ENCODE measurements at places on chromosomes 12 and 14.

- no peak for DNase-seq
These were observed 913.2 kb downstream of the NRXN3 start for GRCh38 chr14:79083356-79083755.

DNA sequence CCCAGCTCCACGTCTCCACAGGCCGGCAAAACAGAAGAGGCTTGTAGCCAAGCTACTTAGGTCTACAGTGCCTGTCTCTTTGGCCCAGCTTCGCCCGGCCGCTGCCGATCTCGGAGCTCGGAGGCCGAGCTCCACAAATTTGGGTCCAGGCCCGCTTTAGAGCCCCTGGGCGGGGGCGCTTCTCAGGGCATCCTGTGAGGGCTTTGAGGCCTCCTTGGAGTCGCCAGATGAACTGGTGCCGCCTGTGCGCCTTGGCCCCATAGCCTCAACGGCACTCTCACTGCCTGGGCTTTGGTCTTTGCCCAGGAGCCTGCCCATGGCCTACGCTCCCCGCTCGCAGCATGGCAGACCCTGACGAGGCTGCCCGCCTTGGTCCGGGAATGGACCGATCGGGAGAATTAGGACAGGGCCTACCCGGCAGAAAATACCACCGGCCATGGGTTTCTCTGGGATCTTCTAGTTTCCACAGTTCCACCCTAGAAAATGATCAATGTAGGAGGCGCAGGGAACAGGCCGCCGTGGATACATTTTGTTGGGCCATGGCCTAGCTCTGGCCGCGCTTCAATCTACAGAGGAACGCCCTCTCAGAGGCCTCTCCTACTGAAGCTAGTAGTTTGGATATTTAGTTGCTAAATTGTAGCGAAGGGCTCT lies 953 bp upstream of the NKX2-8 start:
- DNase-seq, result no peak

- no peak for DNase-seq
These were observed 75.7 kb downstream of the SSPN start for GRCh38 chr12:26271024-26271423.

DNA sequence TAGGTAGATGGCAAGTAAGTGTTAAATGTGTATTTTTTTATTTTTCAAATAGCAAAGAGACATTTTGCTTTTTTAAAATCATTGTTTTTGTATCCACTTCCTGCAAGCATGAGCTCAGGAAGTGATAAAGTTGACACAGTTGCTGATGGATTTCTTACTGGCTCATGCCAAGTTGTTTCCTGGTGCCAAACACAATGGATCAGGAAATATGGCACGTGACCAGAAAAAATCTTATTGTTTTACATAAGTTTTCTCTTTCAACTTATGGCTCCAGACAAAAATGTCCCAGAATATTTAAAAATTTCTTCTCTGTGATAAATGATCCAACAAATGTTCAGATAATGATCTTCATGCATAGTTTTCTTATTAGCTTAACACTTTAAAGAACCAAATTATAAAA lies 1279.1 kb upstream of the FLRT2 start:
- DNase-seq, result no peak

DNA sequence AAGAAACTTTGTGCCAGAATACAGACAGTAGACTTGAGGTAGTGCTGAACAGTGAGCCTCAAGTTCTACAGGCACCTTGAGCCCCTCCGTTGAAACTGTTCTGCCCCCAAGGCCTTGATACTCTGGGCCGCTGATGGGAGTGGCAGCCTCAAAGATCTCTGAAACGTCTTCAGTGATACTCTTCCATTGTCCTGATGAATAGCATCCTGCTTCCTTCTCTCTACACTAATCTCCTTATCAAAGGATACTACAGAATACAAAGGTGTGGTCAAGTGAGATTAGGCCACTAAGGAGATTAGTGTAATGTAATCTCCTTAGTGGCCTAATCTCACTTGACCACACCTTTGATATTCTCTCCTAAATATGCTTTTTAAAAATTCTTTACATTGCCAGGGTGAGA lies 419.8 kb upstream of the SEL1L start:
- DNase-seq, result no peak

DNA sequence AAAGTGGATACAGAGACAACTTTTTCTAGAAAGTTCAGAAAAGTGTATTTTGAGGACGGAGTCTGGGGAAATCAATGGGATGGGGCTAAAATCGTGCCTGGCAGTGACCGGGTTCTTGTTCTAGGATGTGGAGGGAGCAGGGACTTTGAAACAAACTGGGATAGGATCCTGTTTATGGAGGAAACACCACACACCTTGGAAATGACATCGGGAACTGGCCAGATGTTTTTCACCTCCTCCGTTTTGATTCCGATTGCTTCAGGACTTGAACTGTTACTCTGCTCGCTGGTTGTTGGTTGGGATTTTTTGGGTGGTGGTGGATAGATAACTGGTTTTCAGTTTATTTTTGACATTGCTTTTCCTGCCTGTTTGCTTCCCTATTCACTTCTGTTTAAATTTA lies 506 bp downstream of the EMP1 start:
- no peak for DNase-seq

- DNase-seq, result no peak
These were observed 39.8 kb downstream of the SLC24A4 start for GRCh38 chr14:92362781-92363235.
